AG04450 (cell line): ENCODE measurements at places on chromosomes 16 and 17.
A peak's percentile ranks its signal among the peaks of the same experiment; 100 is the strongest.

DNA sequence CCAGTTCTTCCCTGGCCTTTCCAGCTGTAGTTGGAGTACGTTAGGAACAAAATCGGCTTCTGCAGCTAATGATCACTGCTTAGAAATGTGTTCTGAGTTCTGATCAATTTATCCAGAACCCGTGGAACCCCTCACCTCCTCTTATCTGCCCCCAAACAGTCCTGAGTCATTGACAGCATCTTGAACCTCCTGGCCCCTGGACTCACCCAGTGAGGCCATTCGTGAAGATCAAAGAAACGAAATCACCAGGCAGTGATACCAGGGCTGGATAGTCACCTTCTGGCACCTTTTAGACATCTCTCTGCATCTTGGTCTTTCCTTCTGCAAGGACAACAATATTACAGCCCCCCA is 17.0 kb upstream of the EXOC7 start:
- DNase-seq = no peak

- no peak for DNase-seq
Observed at GRCh38 chr17:49527927-49528651, 33.0 kb downstream of the NGFR start.

DNA sequence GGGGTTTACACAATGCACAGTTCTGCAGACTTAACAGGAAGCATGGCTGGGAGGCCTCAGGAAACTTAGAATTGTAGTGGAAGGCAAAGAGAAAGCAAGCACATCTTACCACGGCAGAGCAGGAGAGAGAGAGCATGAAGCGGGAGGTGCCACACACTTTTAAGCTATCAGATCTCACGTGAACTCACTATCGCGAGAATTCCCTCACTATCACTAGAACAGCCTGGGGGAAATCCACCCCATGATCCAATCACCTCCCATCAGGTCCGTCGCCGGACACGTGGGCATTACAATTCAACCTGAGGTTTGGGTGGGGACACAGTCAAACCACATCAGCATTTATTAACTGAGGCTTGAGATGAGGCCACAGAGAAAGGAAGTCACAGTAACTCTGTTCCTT is 326.7 kb downstream of the C16orf95 start:
- no peak for DNase-seq

- DNase-seq = peak; percentile 89
Observed at GRCh38 chr17:83083368-83084201, 4.2 kb downstream of the METRNL start.

- DNase-seq = no peak
Observed at GRCh38 chr16:19555938-19556771, 652 bp downstream of the VPS35L start.

DNA sequence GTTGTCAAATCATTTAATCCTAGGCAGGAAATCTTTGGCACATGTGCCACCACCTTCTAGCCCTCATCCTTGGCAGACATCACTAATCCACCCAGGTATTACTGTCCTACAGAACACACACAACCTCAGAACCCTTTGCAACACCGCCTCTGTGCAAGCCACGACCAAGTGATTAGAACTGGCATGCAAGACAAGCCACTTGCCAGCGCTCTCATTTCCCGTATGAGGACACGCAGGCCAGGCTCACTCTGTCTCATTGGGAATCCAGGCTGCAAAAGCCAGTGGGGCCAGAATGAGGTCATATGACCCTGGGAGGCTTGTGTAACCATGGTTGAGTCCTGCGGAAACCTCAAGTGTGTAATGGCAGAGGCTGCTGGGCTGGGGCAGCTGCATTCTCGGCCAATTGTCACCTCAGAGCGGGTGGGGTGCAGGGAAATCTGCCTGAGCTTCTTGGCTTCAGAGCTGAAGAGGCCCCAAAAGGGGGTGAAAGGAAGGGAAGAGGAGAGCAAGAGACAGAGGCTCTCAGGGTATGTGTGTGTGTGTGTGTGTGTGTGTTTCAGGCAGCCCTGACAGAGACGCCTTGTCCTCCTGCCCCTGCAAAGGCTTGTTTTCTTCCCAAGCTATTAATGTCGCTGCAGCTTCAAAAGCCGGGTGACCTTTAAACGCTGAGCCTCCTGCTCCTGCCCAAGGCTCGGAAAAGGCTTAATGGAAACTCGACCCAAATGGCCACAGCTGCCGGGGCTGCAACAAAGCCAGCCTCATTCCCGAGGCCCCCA is 43.2 kb upstream of the MRPS23 start:
- peak; percentile 86 for DNase-seq

GRCh38 chr17:63774141-63774968 is at the start of gene DDX42:
Gene DDX42, plus strand, starts transcription at chr17:63774170. Its CDS starts 12,880 bp downstream, at chr17:63787050.
- DNase-seq = no peak

DNA sequence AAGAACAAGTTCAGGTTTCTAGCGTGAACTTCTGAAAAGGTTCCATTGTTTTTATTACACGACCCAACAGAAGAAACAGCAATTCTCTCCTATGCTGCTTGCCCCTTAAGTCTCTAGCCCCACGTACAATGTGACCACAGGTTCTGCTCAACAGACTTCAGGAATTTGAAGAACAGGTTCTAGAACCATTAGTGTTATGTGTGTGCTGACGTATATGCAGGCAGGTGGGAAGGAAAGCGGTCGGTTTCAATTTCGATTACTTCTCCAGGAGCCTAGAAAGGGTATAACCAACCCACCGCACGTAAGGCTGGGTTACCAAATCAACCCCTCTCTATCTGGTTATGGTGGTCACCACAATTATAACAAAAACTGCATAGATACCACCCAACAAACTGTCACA is 39.4 kb downstream of the XPO6 start:
- DNase-seq = no peak

- no peak for DNase-seq
Observed at GRCh38 chr17:67285360-67285759, 40.4 kb upstream of the HELZ start.

DNA sequence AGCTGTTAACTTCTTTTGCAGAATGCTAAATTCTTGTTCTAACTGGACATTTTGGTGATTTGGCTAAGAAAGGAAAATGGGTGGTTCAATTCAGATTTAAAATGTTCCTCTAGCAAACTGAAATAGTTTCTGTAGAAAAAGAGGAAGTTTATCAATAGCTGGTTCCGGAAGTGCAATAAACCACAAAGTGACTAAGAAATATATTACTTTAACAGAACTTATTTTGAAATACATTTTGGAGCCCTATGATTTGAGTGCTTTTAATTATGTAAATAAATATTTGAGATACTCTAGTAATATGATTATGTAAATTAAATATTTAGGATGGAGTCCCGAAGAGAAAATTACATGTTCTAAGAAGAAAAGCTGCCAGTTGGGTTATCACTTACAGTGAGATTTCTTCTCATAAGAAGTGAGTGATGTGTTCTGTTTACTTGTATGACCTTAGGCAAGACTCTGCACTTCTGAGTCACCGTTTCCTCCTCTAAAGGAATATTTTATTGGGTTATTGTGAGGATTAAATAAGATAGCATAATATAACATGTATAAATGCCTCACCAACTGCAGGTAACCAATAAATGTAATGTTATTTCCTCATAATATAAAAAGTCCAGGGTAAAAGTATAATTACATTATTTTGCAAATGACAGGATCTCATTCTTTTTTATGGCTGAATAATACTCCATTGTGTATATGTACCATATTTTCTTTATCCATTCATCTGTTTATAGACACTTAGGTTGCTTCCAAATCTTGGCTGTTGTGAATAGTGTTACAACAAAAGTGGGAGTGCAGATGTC is at the start of gene EVI2B:
Gene EVI2B, minus strand, starts transcription at position 73 of the 800 bp plus-strand sequence. CDS start 8,445 bp downstream, outside the sequence.
- DNase-seq = no peak

DNA sequence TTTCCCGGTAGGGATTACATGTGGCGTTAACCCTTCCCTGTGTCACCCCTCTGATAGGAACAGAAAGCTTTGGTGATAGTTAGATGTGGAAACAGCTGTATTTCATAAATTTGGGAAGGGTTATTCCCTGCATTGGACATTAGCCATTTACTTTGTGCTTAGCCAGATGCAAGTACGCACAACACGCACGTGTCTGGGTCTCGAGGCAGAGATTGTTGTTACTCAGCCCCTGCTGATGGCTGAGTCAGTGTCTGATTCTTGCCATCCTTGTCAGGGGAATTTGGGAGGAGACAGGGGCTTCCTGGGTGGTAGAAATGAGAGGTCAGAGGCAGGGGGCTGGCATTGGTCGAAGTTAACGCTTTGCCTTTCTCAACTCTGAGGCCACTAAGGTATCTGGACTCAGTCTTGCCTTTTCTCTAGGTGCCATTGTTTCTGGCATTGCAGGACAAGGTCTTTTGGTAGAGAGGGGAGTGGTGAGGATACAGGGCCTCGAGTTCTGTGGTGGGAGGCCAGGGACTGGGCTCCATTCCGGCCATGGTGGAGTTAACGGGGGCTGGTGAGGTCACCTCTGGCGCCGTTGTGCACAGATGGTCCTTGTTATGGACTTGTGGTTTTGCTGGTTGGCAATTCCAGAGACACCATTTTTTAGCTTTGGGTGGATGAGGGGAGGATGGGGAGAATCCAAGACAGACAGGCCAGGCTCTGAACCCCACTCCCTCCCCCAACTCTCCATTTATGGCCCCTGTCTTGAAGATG is 8.2 kb downstream of the MMP2 start:
- DNase-seq = peak; percentile 76

DNA sequence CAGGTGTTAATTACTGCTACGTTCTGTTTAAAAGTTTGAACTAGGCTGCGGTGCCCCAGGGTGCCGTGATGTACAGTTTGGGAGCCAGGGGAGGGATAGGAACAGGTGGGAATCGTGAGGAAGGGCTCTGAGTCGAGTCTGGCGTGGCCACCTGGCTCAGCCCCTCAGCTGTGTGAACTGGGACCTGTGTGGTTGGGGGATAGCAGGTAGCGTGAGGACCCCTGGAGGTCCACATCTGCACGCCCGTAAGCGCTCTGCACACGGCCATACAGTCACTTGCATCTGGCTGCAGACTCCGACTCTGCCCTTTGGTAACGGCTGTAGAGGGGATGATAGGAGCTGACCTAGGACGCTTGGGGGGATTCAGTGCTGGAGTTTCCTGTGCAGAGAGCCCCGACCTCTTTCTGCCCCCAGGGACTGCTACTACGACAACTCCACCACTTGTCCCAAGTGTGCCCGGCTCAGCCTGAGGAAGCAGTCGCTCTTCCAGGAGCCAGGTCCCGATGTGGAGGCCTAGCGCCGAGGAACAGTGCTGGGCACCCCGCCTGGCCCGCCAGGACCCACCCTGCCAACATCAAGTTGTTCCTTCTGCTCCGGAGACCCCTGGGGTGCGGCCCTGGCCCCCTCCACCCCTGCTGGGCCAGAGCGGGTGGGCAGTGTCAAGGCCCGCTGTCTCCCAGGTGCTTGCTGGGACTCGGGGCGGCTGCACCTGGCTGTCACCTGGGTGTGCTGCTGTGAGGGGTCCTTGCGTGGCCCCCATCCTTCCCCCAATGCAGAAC is 17.1 kb downstream of the DEF8 start:
- no peak for DNase-seq

DNA sequence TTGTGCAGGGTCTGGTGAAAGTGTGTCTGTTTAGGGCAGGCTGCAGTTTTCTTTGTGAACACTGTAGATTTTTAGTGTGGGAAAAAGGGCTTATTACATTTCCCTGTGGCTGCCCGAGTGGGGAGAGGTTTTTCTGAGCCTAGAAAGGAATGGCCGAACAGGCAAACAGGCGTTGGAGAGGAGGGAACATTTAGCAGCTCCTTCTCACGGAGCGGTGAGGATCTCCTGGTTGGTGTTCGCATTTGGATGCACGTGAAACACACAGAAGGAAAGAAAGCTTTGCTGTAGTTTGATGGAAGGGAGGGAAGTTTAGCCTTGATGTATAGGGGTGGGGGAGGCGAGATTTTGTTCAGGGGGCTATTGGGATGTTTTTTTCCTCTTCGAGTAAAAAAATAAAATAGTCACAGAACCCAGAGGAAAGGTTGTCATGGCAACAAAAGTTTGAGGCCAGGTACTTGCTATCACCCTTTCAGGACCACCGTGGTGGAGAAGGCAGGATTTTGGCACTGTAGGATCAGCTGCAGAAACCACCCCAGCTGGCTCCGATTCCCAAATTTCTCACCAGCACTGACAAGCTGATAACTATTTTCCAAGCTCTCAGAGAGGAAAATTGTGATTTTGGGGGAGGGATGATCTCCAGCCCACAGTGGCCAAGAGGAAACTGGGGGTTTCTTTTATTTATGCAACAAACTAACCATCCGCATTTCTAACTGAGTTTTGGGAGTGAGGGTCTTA is 3.5 kb downstream of the GSG1L start:
- DNase-seq = no peak

- peak; percentile 53 for DNase-seq
Observed at GRCh38 chr16:66988197-66988788, at the start of gene CES4A. Gene CES4A, plus strand, starts transcription at chr16:66988589. Its CDS starts 184 bp downstream, at chr16:66988773.

- DNase-seq = no peak
Observed at GRCh38 chr16:54425068-54425467, 138.5 kb upstream of the IRX3 start.

- no peak for DNase-seq
Observed at GRCh38 chr16:9060225-9060624, 31.2 kb upstream of the HAPSTR1 start.

DNA sequence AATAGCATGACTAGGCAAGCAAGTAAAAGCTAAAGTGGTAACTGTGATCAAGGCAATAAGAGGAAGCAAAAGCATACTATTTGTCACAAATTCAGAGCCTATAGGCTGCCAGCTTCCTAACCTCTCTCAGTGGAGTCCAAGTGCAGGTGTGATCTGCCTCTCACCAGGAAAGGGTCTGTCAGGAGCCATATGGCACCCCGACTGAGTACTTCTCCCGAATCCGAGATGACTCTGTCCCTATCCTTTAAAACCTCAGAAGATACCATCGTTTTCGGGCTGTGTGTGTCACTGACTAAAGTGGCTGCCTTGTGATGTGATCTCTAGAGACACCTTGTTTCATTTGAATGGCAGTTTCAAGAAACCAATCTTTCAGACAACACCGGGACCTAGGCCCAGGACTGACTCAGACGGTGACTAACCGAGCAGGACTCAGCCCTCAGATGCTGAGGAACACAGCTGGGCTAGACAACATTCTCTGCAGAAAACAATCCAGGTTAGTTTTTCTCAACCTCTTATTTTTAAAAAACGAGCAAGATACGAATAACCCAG is 63.6 kb downstream of the SMG6 start:
- peak; percentile 79 for DNase-seq

DNA sequence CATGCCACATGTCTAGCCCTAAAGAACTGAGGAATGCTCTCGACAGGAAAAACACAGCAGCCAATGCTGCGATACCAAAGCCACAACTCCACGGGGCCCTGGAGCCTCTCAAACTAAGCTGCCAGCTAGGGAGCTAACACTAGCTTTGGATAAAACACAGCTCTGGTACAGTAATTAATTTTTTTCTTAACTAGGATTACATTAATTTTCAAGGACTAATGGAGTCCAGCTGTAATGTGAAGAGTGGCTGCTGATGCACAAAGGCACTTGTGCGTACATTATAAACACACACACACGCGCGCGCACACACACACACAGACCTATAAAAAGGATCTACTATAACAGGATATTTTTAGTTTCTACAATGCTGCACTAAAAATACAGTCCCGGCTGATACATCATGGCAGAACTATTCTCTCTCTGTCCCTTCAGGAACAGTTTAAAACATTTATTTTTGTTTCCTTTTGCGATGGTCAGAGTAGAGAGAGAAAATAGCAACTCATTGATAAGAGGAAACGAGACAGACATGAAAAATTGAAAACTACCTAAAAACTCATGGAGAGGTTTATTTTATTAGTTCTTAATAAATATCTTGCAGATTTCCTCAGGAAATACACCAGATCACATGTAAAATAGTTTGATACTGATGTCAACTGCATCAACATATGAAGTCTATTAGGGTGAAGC is 88.5 kb downstream of the SMG6 start:
- no peak for DNase-seq

GRCh38 chr17:59890720-59891119 is 2.0 kb downstream of the TUBD1 start:
- no peak for DNase-seq
